Sigmoid colon (tissue), 7 donors: ENCODE measurements at places on chromosomes 1 and 21. TPM values are rescaled to one million over a fixed set of nuclear protein-coding genes. Genes with fewer than 3 reads are reported as not detected.

Gene CELA3B
- total RNA-seq = not detected

Gene VCAM1
- 18.9 TPM for total RNA-seq

Gene MPL
- total RNA-seq = not detected

DNA sequence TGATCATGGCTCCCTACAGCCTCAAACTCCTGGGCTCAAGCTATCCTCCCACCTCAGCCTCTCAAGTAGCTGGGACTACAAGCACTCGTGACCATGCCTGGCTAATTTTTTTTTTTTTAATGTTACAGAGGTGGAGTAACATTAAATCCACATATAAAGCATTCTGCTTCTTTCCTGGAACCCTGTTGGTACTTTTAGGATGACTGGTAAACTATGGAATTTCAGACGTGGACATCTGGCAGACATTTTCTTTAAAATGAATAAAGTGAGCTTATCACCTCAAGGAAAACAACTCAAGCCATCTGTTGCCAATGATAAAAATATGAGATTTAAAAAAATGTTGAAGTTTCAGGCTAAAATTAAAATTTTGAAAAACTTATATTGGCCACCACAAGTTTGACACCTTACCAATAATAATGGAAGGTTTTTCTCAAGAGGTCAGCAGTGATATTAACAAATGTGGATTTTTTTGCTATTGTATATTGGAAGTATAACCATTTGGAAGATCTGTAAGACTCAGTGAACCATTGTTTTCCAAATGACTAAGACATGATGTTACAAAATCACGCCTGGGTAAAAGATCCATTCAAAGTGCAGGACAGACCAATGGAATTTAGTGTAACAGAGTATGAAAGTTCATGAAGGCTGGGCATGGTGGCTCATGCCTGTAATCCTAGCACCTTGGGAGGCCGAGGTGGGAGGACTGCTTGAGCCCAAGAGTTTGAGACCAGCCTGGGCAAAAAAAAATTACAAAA lies 52.7 kb upstream of the EIF4G3 start:
- no peaks in the 10 kb centered on the region for H3K4me1 ChIP-seq
- no peak for DNase-seq
- H3K4me3 ChIP-seq = no peak overlapping the region
- no peak overlapping the region for H3K27ac ChIP-seq
- H3K27me3 ChIP-seq = no peaks in the 10 kb centered on the region

- H3K4me1 ChIP-seq = no peaks in the 10 kb centered on the region
- H3K4me3 ChIP-seq = no peak overlapping the region
- H3K27me3 ChIP-seq = no peaks in the 10 kb centered on the region
- H3K27ac ChIP-seq = no peak overlapping the region
- no peak for DNase-seq
Observed at GRCh38 chr1:246416261-246416660, 90.8 kb downstream of the SMYD3 start.

- H3K36me3 ChIP-seq = peaks cover 9% of the 10 kb centered on the region
- no peak overlapping the region for H3K4me3 ChIP-seq
- H3K27ac ChIP-seq = no peak overlapping the region
- H3K27me3 ChIP-seq = no peaks in the 10 kb centered on the region
Observed at GRCh38 chr1:153614189-153614900, 1.4 kb upstream of the S100A16 start.

DNA sequence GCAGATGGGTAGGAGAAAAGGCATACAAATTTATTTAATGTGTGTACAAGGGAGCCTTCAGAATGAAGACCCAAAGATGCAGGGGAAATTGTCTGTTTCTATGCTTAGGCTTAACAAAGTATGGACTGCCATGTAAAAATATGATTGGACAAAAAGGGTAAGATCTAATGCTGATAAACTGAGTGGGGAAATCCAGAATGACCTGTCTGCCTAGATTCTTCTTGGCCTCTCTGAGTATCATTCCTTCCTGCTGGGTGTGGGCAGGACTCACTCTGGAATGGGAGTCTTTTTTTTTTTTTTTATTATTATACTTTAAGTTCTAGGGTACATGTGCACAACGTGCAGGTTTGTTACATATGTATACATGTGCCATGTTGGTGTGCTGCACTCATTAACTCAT lies 61.0 kb downstream of the IGSF5 start:
- no peak overlapping the region for H3K4me3 ChIP-seq
- H3K4me1 ChIP-seq = peaks cover 4% of the 10 kb centered on the region
- DNase-seq = no peak
- no peaks in the 10 kb centered on the region for H3K27me3 ChIP-seq

DNA sequence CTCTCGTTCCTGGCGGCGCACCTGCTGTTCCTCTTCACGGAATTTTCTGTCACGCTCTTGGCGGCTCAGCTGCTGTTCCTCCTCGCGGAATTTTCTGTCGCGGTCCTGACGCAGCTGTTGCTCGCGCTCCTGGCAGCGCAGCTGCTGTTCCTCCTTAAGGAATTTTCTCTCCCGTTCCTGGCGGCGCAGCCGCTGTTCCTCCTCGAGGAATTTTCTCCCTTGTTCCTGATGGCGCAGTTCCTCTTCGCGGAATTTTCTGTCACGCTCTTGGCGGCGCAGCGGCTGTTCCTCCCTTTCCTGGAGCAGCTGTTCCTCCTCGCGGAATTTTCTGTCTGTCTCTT lies 6.4 kb downstream of the TCHH start:
- peaks cover 82% of the 10 kb centered on the region for H3K27me3 ChIP-seq
- DNase-seq = no peak
- no peak overlapping the region for H3K27ac ChIP-seq
- H3K36me3 ChIP-seq = no peaks in the 10 kb centered on the region

DNA sequence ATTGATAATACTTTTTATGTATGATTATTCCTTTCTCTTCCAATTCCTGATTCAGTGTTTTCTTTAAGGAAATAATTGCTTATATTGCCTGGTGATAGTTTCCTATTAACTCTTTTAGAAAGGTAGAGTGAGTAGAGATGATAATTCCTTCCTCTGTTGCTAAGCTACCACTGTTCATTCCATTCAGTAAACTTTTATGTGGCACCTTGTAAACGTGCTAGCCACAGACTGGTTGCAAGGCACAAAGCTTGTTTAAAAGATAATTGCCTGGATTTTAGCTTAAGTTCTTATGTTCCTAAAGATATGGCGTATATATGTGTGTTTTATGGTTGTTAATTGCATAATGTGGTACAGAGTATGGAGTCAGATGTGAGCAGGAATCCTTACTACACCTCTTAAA lies 3.2 kb downstream of the ZFYVE9 start:
- H3K27ac ChIP-seq = no peak overlapping the region
- no peaks in the 10 kb centered on the region for H3K36me3 ChIP-seq
- H3K27me3 ChIP-seq = no peaks in the 10 kb centered on the region
- H3K4me1 ChIP-seq = peaks cover 56% of the 10 kb centered on the region

DNA sequence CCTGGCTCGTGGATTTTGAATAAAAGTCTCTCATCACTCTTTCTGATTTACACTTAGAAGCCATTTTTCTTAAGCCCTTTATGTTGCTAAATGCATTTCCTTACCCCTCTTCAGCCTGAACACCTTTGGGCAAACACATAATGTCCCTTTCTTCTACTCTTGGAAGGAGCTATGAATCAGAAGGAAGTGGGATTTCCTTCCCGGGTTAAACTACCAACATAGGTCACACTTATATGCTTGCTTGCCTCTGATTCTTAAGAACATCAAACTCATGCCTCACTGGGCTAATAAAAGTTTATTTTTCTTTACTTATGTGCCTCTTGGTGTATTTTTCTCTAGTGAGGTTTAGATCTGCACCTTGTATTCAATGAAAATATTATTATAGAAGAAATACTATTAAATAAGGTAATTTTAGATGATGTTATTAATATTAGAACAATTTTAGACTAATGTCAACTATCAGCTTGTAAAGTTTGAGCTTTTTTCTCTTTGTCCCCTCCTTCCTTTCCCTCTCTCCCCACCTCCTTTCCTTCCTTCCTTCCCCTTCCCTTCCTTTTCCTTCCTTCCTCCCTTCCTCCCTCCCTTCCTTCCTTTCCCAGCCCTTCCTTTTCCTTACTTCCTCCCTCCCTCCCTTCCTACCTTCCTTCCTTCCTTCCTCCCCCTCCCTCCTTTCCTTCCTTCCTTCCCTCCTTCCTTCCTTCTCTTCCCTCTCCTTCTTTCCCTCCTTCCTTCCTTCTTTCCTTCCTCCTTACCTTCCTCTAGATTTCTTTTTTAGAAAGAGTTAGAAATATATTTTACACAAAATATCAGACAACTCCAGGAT lies 66.5 kb upstream of the KCNJ6 start:
- no peak for DNase-seq
- H3K4me1 ChIP-seq = no peaks in the 10 kb centered on the region
- H3K4me3 ChIP-seq = no peak overlapping the region
- H3K27ac ChIP-seq = no peak overlapping the region
- H3K36me3 ChIP-seq = no peaks in the 10 kb centered on the region

DNA sequence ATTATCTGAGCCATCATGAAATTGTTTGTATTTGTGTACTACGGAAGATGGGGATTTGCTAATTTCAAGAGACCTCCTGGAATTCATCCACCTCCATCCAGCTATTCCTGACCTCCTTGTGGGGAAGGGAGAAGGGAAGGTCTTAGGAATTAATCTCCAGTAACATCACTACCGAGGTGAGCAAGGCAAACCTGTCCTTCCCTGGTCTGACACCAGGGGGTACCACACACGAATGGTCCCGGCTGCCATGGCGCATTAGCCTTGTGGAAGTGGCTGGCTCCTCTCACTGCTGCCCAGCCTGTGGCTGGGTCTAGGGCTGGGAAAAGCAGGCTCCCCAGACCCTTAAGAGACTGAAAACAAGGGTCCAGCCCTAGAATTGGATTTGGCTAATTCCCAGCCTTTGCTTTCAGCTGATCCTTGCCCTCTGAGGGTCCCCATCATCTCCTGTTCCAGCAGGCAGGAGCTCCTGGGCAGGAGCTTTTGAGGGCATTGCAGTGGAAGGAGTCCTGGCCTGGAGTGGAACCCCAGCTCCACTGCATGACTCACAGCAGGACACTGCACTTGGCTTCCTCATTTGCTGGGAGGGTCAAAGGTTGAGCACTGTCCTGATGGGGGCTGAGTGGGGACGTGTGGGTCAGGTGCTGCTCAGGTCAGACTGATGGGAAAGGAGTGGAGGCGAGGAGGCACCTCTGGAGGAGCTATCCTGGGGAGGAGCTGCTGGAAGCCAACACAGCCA lies 34.8 kb downstream of the RIMS3 start:
- no peaks in the 10 kb centered on the region for H3K36me3 ChIP-seq
- no peaks in the 10 kb centered on the region for H3K4me1 ChIP-seq
- H3K27ac ChIP-seq = no peak overlapping the region
- H3K4me3 ChIP-seq = no peak overlapping the region
- no peak for DNase-seq

- no peaks in the 10 kb centered on the region for H3K4me1 ChIP-seq
- no peak overlapping the region for H3K4me3 ChIP-seq
- no peaks in the 10 kb centered on the region for H3K27me3 ChIP-seq
- no peaks in the 10 kb centered on the region for H3K36me3 ChIP-seq
- no peak overlapping the region for H3K27ac ChIP-seq
Observed at GRCh38 chr1:93744299-93744988, 62.8 kb upstream of the BCAR3 start.

DNA sequence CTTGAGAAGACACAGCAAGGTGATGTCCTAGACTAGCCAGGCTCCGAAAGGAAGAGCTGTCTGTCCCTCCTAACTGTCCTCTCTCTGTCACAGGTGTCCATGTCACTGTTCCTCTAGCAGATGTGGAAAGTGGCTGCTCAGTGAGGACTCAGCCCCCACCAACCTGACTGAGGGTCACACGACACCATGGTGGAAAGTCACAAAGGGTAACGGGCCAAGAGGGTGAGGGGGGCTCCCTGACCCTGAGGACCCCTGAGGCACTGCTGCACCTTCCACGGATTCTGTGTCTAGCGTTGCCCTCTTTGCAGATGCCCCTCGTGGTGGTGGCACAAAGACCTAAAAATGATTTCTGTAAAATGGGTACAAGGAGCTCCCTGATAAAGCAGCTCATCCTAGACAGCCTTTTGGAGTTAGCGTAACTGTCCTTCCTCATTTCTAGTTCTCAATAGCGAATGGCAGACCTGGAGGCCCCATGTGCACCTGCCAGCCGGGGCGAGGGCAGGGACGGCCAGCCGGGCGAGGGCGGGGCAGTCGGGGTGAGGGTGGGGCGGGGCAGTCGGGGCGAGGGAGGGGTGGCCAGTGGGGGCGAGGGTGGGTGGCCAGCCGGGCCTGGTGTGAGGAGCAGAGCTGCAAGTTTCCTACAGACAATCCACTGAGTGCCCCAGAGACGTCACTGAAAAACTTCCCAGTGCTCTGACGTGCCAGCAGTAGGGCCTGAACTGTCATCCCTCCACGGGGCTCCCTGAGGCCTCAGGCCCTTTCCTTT lies 23.4 kb downstream of the POFUT2 start:
- no peak overlapping the region for H3K27ac ChIP-seq
- H3K27me3 ChIP-seq = no peaks in the 10 kb centered on the region
- DNase-seq = peak; percentile 37
- no peaks in the 10 kb centered on the region for H3K4me1 ChIP-seq
- H3K4me3 ChIP-seq = no peak overlapping the region

GRCh38 chr1:180611016-180611930 lies 20.5 kb upstream of the XPR1 start:
- H3K27ac ChIP-seq = peak overlapping the region; percentile 51
- H3K27me3 ChIP-seq = no peaks in the 10 kb centered on the region
- peaks cover 5% of the 10 kb centered on the region for H3K4me1 ChIP-seq
- no peaks in the 10 kb centered on the region for H3K36me3 ChIP-seq

GRCh38 chr21:37062593-37062935 lies 10.3 kb downstream of the PIGP start:
- H3K4me3 ChIP-seq = no peak overlapping the region
- no peaks in the 10 kb centered on the region for H3K36me3 ChIP-seq
- DNase-seq = no peak
- no peaks in the 10 kb centered on the region for H3K27me3 ChIP-seq
- H3K4me1 ChIP-seq = no peaks in the 10 kb centered on the region

GRCh38 chr1:202264300-202264699 lies 70.7 kb downstream of the LGR6 start:
- H3K27me3 ChIP-seq = peaks cover 8% of the 10 kb centered on the region
- DNase-seq = peak; percentile 26
- H3K36me3 ChIP-seq = no peaks in the 10 kb centered on the region
- no peak overlapping the region for H3K4me3 ChIP-seq
- H3K27ac ChIP-seq = no peak overlapping the region

GRCh38 chr1:11722538-11722937 lies 13.4 kb upstream of the AGTRAP start:
- H3K27me3 ChIP-seq = no peaks in the 10 kb centered on the region
- H3K36me3 ChIP-seq = no peaks in the 10 kb centered on the region
- no peak for DNase-seq
- no peak overlapping the region for H3K4me3 ChIP-seq
- H3K4me1 ChIP-seq = no peaks in the 10 kb centered on the region

DNA sequence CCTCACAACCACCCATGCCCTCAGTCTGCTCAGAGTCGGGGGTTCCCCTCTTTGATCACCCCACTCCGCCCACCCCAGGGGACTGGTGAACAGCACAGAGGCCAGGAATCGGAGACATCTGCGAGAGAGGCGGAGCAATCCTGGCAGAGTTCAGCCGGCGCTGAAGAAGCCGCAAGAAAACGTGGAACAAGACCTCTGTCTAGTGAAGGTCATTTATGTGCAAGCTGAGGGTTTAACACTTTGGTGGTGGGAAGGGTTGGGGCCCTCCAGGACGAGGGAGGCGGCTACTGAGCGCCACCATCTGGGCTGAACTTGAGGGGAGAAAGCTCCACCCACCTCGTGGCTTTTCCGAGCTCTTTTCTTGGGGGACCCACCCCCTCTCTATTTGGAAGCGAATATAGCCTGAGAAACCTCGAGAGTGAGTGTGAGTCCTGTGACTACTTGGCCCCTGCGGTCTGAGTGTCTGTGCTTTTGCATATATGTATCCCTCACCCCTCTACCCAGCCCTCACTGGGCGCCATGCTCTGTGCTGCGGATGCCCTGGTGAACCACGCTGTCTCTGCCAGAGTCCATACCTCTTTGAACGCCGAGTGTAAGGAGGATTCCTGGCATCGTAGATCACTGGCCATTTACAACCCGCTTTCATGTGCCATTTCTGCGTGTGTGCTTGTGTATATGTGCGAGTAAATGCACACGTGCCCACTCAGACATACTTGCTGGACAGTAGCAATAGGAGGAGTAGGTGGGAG lies 1.2 kb upstream of the EPHA10 start:
- H3K4me3 ChIP-seq = no peak overlapping the region
- no peak overlapping the region for H3K27ac ChIP-seq
- H3K4me1 ChIP-seq = no peaks in the 10 kb centered on the region
